ENCODE measurements at places on chromosomes 5 and 9.
A peak's percentile ranks its signal among the peaks of the same experiment; 100 is the strongest.

DNA sequence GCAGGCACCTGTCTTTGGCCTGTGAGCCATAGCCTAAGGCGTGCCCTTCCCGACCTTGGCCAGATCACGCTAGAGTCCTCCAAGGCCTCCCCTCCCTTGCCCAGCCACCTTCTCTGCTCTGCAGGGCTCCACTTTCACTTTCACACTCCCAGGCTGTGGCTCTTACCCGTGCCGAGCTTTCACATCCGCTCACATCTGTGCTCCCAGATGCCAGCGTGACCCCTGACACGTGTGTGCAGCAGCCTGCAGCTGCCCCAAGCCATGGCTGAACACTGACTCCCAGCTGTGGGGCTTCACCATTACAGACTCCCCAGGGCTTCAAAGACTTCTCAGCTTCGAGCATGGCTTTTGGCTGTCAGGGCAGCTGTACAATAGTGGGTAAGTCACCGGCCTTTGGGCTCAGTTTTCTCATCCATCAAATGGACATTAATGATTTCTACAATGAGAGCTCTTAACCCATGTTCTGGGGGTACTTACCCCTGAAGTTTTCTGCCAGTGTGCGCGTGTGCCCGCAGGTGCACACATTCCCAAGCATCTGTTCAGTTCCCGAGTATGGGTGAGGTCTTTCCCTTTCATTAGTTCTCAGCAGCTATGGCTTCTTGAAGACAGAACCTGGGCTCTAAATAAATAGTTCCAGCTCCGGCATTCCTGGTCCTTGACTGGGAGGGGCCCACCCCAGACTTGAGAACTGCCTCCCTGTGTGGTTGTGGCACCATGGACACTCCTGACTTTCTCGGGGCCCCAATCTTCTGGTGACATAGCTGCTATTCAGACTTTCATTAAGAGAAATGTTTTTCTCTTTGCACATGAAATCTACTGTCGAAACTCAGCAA is 118.6 kb downstream of the RGS3 start:
- peak; percentile 54 for DNase-seq

DNA sequence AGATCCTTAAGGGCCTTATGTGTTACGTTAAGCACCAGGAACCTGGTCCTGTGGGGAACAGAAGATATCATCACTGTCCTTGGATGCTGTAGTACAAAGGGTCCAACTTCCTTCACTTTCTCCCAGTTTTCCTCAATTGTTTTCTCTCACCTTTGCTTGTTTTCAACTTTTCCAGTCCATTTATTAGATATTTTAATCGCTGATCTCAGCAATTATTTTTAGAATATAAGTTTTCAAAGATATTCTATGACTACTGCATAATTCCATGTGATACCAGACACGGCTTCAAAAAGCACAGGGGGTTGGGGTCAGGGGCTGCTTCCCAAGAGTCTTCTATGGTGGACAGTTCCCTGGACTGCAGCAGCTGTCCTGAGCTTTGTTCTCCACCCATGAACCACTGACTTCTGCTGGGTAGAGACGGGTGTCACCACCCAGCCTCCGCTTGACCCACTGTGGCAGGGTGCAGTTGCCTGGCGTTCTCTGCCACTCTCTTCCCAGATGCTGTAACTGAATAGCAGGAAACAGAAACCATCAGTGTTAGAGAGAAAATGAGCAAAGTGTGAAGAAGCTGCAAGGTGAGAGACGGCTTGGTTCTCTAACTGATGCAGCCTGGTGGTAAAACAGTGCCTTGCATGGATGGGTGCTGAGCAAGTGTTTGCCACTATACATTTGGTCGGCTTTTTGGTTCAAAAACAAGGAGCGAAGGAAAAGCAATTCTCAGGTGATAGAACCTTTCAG is 383.0 kb downstream of the RAB3C start:
- no peak for DNase-seq

DNA sequence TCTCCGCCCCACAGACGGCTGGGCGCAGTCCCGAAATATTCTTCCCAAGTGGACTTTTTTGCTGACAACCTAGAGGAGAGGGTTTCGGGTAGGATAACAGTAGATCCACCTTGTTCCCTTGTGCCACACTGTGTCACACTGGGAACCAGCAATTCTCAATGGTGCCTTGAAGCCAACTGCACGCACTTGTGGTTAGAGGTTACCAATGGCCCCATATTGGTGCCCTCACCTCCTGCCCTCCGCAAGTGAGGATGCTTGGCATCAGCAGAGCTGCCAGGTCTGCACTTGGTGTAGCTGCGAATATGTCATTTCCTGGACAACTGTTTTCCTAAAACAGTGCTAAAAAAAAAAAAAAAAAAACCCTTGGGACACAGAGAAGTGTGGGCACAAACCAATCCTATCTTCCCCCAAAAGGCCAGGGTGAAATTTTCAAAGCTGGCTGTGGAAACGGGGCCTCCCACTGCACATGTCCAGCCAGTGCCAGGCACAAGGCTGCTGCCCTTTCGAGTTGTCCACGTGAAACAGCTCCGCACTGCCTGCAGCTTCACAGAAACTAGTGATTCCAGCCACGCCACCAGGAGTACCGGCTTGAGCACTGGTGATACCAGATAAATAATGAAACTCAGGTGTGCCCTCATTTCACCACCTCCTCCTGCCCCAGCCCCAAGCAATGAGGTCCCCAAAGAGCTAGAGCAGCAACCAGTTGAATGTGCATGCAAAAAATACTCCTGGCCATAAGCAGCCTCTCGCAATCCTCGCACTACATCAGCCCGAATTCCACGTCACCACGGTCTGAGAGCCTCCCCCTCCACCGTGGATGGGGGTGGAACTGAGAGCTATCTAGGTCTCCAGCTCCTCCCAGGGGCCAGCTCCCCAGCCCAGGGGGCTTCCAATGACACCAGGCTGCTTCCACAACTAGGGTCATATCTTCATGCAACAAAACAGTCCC is 51.2 kb downstream of the USP20 start:
- DNase-seq, result peak; percentile 33

DNA sequence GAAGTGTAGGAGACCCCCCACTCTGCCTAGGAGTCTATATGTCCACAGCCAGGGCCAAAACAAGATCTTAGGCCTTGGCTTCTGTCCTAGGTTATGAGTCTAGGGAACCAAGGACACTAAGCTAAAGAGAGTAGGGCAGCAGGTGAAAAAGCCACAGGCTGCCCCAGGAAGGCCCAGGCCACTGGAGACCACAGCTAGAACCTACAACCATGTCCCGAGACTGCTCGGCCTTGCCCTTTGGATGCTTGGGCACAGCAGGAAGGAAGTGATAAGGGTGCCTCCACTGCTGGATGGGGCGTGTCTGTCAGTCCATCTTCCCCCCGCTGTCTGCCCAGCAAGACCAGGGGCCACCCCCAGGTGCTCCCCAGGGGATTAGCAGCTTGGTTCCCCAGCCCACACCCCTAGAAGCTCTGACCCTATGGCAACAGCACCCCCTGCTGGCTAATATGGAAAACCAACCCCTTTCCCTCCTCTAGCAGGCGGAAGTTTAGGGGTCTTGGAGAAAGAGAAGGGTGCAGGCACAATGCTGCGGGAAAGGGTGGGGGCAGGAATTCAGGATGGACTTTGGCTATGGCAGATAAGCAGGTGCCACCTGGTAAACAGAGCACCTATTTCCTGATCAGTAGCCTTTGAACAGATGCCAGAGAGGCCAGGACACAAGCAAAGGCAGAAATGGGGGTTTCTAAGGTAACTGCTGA is 10.5 kb upstream of the IRF1 start:
- peak; percentile 62 for DNase-seq

DNA sequence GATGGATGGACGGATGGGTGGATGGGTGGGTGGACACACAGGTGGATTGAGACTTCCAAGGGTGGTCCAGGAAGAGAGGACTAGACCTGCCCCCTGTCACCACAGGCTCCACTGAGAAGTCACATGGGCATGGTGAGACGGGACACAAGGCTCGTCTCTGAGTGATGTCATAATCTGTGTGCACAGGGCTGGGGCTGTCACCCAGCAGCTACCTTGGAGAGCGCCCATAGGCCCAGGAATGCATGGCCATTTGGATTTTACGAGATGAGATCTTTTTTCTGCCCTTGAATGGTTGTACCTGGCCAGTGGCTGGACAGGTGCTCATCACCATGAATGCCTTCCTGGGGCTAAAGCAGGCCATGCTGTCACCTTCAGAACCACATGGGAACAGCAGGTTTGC is 3.1 kb downstream of the OLFM1 start:
- no peak for DNase-seq

- no peak for DNase-seq
These were observed 1.2 kb downstream of the FANCC start for GRCh38 chr9:95316274-95316673.

- DNase-seq, result no peak
These were observed 382.6 kb upstream of the DAP start for GRCh38 chr5:11143456-11144267.

- DNase-seq, result no peak
These were observed 258.7 kb downstream of the SPATA31D1 start for GRCh38 chr9:82247318-82247717.

- no peak for DNase-seq
These were observed 40.8 kb upstream of the HMHB1 start for GRCh38 chr5:143771189-143771588.

DNA sequence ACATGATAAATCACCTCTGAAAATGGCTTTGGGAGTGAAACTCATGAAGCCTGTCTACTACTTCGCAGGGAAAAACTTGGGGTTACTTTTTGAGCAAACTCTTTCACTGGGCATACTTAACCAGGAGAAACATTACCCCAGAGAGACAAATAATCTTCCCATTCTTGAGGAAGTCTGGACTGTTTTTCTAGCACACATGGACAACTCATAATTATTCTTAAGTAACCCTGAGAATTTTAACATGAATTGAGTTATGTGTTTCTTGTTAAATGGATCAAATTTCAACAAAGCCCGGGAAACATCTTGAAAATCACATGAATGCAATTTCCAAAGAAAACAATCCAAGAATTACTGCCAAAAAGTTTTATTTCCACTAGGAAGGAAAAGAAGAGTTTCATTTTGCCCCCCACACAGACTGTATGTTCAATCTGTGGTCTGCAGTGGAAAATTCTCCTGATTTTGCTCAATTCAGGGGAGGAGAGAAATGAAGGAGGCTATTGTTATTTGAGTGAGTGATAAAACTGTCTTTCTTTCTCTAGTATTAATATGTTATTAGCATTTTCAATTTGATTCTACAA is 564.8 kb upstream of the CLINT1 start:
- no peak for DNase-seq

DNA sequence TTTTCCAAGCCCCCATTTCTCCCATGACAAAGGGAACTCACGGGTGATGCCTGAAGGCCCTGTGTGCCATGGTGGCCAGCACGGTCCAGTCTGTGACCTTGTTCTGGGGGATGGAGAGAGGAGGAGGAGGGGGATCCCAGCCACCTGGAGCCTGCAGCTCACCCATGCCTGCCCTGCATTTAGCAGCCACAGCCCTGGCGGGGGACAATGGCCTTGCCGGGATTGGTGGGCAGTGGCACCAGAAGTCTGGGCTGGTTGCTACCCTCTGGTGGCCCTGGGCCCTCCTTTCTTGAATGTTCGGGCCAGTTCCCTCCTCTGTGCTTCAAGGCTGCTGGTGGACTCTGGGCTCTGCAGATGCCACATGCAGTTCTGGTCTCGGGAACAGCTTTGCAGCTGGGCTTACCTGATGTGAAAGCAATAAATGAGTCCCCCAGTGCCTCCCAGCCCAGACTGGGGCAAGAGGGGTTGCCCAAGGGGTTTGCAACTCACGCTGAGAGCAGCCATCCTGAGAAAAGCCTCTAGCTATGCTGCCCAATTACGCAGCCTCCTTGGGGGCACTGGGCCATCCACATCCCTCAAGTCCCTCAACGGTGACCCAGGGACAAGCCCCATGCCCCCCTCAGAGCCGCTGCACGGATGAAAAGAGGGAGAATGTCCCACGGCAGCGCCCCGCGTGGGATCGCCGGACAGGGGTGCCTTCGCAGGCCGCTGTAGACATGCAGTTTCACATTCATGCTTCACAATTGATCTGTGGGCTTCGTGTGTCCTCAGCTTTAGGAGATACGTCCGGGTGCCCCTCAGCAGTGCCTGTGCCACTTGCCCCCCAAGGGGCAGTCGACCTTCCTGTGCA is 49.2 kb upstream of the FCN1 start:
- no peak for DNase-seq

- DNase-seq, result no peak
These were observed 63.0 kb downstream of the TTC39B start for GRCh38 chr9:15244001-15244441.

DNA sequence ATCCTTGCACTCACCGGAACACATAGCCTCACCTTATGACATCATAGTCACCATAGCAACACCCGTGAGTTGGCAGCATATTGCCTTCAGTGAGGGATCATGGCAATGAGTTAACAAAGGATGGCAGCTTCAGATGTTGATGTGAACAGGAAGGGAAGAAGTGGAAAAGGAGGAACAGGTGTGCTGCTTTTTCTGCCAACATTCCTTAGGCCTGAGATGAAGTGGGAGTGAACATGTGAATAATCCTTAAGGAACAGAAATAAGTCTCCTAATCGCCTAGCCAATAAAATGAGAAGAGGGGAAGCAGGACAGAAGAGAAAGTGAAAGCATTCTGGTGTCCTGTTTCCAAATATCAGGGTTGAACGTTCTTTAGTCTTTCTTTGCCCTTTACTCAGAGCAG is 360.0 kb downstream of the BRINP1 start:
- DNase-seq, result no peak

GRCh38 chr5:81145329-81145935 is 87.7 kb upstream of the CKMT2 start:
- no peak for DNase-seq

GRCh38 chr9:104494808-104495207 is 9.3 kb upstream of the OR13F1 start:
- DNase-seq, result no peak

- DNase-seq, result no peak
These were observed 446.1 kb upstream of the CDH6 start for GRCh38 chr5:30747412-30747811.

DNA sequence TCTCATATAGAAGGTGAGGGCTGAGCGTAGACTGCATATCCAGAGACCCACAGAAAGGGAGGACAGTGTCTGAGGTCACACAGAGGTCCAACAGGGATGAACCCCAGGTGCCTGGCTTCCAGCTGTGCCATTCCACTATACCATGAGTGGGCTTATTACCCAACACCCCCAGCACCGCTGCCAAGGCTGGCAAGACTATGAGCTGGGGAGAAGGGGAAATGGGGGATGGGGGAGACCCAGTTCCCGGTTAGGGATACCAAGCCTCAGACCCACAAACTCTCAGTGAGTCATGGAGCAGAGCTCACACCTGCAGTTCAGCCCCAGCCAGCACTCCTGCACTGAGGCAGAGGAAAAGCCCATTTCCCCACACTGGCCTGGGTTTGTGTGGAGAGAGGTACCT is 106.4 kb downstream of the PSD2 start:
- no peak for DNase-seq

GRCh38 chr5:108003178-108003577 is 332.4 kb upstream of the EFNA5 start:
- no peak for DNase-seq

GRCh38 chr5:15031180-15031579 is 159.6 kb upstream of the ANKH start:
- no peak for DNase-seq

GRCh38 chr9:134284273-134284672 is 42.0 kb upstream of the RXRA start:
- no peak for DNase-seq

DNA sequence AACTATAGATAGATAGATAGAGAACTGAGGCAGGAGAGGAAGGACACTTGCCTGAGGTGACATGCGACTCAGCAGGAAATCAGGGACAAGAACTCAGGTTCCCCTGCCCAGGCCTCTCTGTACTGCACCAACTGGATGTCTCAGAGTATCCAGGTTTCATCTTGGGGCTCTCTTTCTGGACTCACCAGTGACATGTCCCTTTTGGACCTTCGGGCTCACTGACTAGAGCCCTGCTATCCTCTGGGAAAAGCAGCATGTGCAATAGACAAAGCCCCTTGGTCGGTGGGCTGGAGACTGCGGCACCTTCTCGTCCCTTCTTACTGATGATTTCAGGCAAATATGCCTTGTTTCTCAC is 104.5 kb downstream of the RGS3 start:
- DNase-seq, result no peak
